Kidney tubule cell (primary cell): ENCODE measurements at places on chromosomes 1 and 21.
A peak's percentile ranks its signal among the peaks of the same experiment; 100 is the strongest.

DNA sequence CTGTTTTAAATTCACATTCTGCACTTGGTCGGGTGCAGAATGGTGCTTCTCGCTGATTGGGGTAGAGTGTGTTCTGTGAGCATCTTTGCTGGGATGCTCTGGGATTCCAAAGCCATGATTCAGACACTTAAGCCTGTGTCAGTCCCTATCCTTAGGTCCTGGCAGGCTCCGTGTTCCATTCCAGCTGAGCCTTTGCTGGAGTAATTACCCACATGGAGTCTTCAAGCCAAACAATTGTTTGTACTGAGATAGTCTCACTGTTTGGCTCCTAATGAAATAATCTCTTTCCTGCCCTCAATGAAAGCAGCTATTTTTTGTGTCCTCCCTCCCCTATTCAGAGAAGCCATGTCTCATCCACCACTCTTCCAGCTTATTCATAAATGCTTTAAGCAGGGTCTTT is 18.7 kb downstream of the SMAP2 start:
- peak; percentile 30 for DNase-seq

- DNase-seq = no peak
Measured at GRCh38 chr1:67755160-67755559, 70.2 kb downstream of the GADD45A start.

- no peak for DNase-seq
Measured at GRCh38 chr21:40639616-40640194, 207.3 kb downstream of the DSCAM start.

GRCh38 chr1:22238356-22239224 is 95.7 kb upstream of the WNT4 start:
- DNase-seq = no peak

- DNase-seq = peak; percentile 73
Measured at GRCh38 chr1:220786337-220787068, at the start of gene MTARC1. Gene MTARC1 (plus strand): TSS chr1:220786913. CDS start chr1:220786945, 32 bp downstream.
